ENCODE measurements at places on chromosomes 4 and X.

DNA sequence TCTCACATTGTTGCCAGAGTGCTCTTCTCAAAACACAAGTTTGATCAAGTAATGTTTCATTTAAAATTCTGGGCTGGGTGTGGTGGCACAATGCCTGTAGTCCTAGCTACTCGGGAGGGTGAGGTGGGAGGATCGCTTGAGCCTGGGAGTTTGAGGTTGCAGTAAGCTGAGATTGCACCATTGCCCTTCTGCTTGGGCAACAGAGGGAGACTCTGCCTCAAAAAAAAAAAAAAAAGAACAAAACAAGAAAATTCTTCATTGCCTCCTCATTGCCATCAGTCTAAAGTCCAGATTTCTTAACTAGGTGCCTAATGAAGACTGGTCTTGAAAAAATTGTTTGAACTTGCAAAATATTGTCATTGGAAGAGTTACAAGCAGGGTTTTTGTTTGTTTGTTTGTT is 120.1 kb downstream of the MFAP3L start:
- no peak for DNase-seq

DNA sequence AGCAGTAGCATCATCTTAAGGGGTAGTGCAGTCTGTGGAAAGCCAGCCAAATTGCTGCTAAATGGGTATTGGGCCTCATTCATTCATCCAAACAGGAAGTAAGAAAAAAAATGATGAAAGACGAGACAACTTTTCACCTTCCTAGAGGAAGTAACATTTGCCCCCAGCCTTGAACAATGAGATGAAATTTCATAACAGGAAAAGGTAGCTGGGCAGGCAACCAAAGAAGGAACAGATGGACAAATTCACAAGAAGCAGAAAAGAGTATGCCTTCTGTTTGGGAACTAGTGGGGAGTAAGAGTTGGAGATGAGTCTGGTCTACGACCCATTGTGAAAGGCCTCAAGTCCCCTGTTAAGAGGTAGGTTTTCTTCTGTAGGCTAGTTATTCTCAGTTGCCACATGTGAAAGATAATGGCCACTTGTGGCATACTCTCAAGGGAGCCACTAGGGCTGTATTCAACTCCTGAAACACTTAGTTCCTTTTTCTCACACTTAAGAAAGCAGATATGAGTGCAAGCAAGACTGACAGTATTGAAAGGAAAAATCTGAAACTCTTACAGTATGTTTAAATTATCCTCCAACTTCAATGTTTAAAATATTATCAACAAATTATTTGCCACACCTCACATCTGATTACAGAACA is 190.4 kb downstream of the AR start:
- no peak for DNase-seq

DNA sequence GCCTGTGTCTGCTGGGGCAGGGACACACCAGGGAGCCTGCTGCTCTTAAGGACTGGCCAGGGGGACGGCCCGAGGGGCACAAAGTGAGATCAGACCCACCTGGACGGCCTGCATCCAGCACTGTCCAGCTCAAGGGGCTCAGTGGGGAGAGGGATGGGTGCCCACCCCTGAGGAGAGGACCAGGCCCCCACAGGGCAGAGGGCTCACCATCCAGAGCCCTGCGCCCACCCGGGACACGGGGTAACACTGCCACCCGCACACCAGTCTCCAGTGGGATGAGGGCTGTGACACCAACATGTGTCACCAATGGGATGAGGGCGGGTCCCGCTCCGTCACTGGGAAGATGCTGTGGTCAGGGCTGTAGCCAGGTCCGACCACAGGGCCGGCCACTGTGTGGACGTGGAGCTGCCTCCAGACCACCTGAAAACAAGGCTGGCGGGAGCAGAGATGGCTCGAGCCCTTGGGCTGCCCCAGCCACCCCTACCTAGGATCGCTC is 13.2 kb downstream of the DGKQ start:
- no peak for DNase-seq

GRCh38 chr4:142264961-142265360 is 581.1 kb downstream of the INPP4B start:
- peak; percentile 22 for DNase-seq

- no peak for DNase-seq
These were observed 110.7 kb upstream of the NKX1-1 start for GRCh38 chr4:1516881-1517480.

GRCh38 chr4:107115185-107115847 is 79.2 kb upstream of the DKK2 start:
- DNase-seq = no peak

GRCh38 chr4:56259655-56260054 is 127.6 kb downstream of the AASDH start:
- DNase-seq = no peak

Data from DND-41 (cell line).